Parietal lobe (tissue), 2 donors: ENCODE measurements at places on chromosomes 7 and 10. TPM values are rescaled to one million over a fixed set of nuclear protein-coding genes. Genes with fewer than 3 reads are reported as not detected.

Gene STRA8
- total RNA-seq: not detected

Gene SYT15B
- total RNA-seq: under 0.01 TPM

Gene RAMP3
- total RNA-seq: 8.1 TPM

Gene MLXIPL
- total RNA-seq: under 0.01 TPM

Gene HOXA2
- total RNA-seq: not detected

Gene FAM241B
- total RNA-seq: 8.1 TPM

Gene DNA2
- total RNA-seq: 26.6 TPM

Gene BTAF1
- total RNA-seq: 114 TPM

Gene PPP2R2D
- total RNA-seq: 66.7 TPM

Gene CPXM2
- 0.31 TPM for total RNA-seq

Gene KCNIP2
- total RNA-seq: 11.3 TPM

Gene FLNC
- 4.1 TPM for total RNA-seq

Gene TSPAN15
- total RNA-seq: 5.0 TPM

Gene BAIAP2L1
- not detected for total RNA-seq

Gene DYNC1I1
- 197 TPM for total RNA-seq

Gene PDK4
- total RNA-seq: 4.4 TPM

Gene CLDN3
- not detected for total RNA-seq

Gene DENND2A
- 29.4 TPM for total RNA-seq

Gene ZC3HAV1L
- total RNA-seq: 16.0 TPM

Gene LDB1
- total RNA-seq: 103 TPM

Gene NPC1L1
- not detected for total RNA-seq

Gene ACBD7
- total RNA-seq: 8.1 TPM

Gene ANKRD61
- not detected for total RNA-seq

Gene CHAT
- 0.63 TPM for total RNA-seq

Gene CALN1
- total RNA-seq: 54.8 TPM

Gene FFAR4
- not detected for total RNA-seq

Gene TLL2
- 0.63 TPM for total RNA-seq

Gene ELFN1
- 11.0 TPM for total RNA-seq

Gene AKR1C8
- total RNA-seq: not detected

Gene ARHGEF35
- total RNA-seq: 1.6 TPM

Gene IFIT1B
- not detected for total RNA-seq

Gene NEUROG3
- not detected for total RNA-seq

Gene GATA3
- total RNA-seq: not detected

Gene ATOH7
- 0.94 TPM for total RNA-seq

Gene CELF2
- 305 TPM for total RNA-seq

Gene CDC14C
- not detected for total RNA-seq

Gene AKR1D1
- not detected for total RNA-seq

Gene ZCWPW1
- total RNA-seq: 2.2 TPM

Gene CALML5
- total RNA-seq: not detected

Gene COL17A1
- not detected for total RNA-seq

Gene PAPOLB
- total RNA-seq: 3.8 TPM

Gene PRLHR
- 3.8 TPM for total RNA-seq

Gene MRC1
- 0.63 TPM for total RNA-seq

Gene ECHS1
- 31.9 TPM for total RNA-seq

Gene ZNF804B
- total RNA-seq: 9.7 TPM

Gene SFTPA1
- not detected for total RNA-seq

Gene FOXI2
- total RNA-seq: not detected

Gene ACSM6
- total RNA-seq: not detected

Gene SPDYE2B
- not detected for total RNA-seq

Gene VPS26A
- 43.2 TPM for total RNA-seq

Gene TMEM229A
- 0.31 TPM for total RNA-seq

Gene EPHB6
- total RNA-seq: 57.3 TPM

Gene ATRNL1
- 468 TPM for total RNA-seq

Gene CCDC172
- not detected for total RNA-seq

Gene ATG9B
- 2.8 TPM for total RNA-seq

Gene LBX1
- total RNA-seq: not detected

Gene FRMPD2
- 11.0 TPM for total RNA-seq

Gene PHTF2
- total RNA-seq: 62.9 TPM

Gene CRPPA
- 7.2 TPM for total RNA-seq
